ENCODE measurements at places on chromosomes 5 and 9.

- no peak for DNase-seq
These were observed 23.8 kb downstream of the C9 start for GRCh38 chr5:39340506-39340905.

DNA sequence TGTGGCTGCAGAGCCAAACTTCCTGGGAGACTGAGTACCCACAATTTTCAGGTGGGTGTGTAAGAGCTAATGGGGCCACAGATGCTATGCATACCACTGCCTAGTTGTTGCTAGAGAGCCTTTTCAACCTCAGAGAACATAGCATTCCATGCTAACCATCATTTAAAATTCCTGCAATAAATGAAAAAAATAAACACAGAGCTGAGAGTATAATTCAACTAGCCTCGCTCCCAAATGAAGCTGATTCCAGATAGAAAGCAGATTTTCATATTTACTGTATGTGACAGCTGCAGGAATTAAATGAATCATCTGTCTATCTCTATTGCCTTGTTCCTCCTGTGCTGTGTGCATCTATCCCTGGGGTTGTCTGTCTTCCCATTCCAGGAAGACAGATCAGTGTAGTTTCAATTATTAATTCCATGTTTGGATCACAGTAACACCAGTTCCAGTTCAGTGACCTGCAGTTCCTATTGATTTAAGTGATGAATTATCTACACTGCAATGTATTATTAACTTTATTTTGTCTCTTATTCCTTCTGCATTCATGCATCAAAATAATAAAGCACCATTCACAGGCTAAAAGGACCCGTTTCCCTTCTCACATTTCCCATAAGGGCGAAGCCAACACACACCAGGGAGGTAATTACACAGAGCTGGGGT is 324.5 kb downstream of the SLIT3 start:
- DNase-seq: no peak

DNA sequence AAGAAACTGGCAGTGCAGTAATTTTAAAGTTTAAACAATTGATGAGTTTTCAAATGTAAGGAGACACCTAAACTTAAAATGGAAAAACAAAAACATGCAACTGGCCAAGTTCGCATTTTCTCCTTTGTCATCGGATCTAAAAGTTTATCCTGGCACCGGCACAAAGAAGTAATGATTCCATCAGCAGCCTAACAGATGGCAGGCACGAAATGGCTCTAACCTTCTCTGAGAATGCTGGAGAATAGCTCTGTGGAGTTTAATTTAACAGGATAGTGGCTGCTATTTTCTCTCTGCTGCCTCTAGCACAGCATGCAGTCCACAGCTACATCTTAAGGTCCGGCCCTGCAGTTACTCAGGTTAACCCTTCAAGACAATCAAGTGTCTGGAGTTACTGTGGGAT is 82.2 kb downstream of the PRELID2 start:
- no peak for DNase-seq

DNA sequence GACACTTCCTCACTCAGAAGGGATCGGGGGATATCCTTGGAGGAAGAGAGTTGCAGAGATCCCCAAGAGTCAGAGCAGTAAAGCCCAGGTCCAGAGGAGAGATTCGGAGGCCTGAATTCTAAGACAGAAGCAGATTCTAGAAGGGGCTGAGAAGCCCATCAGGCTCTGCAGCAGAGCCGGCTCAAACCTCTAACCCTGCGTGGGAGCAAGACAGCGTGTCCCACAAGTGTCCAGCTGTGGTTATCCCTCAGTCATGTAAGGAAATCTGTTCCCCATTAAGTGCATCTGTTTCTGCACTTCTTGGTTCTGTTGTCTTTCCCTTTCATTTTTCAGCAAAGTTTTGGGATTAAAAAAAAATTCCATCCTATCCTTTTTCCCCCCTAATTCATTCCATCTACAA is 4.8 kb upstream of the DIAPH1 start:
- DNase-seq: no peak

GRCh38 chr9:98374385-98375051 is 119.1 kb upstream of the TBC1D2 start:
- DNase-seq: no peak

DNA sequence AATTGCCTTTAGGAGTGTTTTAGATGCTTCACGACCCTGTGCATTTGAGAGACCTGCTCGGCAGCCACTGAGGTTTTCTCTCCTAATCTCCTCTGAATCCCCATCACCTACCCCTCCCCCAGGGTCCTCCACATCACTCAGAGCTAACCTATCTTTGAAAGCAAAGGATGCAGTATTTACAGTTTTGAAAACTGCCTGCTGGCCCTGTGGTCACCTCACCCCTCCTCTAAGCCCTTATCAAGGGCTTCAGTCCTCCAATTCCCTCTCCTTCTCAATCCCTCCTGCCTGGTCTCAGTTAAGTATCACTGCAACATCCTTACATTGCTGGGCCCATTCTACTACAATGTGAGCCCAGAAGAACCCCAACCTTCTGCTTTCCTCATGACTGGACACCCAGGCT is 4.6 kb downstream of the RPP25L start:
- no peak for DNase-seq

DNA sequence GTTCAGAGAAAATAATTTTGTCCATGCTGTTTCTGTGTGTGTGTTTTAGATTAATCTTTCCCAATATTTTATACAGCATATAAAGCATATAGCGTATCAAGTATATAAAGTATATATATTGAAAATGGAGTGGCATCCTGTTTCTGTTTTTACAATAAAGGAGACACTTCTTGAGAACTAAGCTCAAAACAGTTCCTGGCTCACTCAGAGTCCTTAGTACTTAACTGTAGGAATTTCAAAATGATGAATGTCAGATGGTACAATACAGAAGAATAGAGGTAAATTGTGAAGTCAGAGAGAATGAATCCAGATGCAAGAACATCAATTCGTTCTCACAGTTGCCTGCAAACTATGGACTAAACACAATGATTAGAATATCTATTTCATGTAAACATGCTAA is 68.7 kb upstream of the TAS2R1 start:
- DNase-seq: no peak

DNA sequence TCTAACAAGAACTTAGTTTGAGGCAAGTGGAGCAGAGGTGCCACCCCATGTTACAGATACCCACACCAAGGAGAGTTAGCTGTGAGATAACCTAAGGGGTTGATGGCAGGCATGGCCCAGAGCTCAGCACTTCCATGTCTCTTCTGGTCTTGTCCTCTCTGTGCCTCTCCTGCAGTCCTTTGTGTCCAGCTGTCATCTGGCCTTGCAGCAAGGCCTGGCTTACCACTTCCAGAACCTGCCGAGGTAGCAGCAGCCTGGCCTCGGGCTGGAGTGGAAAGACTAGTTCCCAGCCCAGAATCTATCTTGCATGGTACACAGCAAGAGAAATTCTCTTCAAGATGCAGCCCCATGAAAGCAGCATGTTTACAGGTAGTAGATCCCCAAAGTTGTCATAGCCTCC is 41.5 kb downstream of the PIP5K1B start:
- DNase-seq: no peak

DNA sequence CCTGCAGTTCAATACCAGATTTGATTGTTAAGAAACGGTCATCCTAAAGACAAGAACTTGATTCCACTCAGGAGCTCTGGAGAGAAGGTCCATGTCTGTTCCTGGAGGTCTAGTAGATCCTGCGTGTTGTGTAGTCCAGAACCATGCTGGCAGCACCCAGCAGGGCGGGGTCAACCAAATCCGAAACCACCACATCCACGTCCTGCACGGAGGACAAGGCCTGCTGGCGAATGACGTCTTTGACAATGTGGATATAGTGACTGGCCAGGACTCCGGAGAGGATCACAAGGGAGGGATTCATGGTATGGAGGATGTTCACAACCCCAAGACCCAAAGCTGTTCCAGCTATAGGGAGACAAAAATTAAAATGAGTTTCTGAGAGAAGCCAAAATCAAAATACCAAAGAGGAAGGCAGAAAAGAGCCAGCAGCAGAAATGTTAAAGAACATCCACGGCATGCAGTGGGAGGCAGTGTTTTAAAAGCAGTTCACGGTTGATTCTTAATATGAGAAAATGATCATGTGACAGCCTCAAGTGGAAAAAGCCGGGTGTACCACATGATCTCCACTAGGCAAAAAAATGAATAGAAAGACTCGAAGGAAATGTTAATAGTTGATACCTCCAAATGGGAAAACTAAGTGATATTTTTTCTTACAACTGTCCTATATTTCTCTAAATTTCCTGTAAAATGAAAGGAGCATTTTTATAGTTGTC is 26.7 kb downstream of the CLTA start:
- DNase-seq: no peak

- DNase-seq: no peak
These were observed 6.5 kb downstream of the CD74 start for GRCh38 chr5:150406103-150406722.

- no peak for DNase-seq
These were observed 5.9 kb downstream of the C9orf153 start for GRCh38 chr9:86253577-86253976.

- DNase-seq: no peak
These were observed 6.7 kb downstream of the OR1K1 start for GRCh38 chr9:122806661-122807060.

DNA sequence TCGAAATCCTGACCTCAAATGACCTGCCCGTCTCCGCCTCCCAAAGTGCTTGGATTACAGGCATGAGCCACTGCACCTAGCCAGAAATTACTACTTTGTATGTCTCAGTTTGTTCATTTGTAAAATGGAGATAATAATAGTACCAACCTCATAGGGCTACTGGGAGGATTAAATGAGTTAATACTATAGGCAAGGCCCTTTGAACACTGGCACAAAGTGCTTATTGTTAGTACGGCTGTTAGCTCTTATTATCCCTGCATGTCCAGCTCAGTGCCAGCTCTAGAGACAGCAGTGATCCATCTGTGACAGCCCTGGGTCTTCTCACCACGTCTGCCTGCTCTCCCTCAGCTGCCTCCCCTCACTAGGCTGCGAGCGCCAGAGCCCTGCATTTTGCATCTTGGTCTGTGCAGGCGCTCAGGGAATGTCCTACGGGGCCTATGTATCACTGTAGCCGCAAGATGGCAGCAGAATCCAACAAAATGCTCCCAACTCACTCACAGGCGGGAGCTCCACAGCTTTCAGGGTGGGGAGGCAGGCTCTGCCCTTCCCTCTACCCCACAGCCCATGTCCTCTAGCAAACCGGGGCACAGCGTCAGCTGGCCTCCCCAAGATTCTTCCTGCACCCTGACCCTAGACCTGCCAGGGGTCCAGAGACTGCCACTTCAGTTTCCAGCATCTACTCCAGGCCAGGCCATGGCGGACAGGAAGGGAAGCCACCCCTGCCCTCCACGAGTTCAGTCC is 17.7 kb upstream of the AKNA start:
- peak; percentile 82 for DNase-seq

DNA sequence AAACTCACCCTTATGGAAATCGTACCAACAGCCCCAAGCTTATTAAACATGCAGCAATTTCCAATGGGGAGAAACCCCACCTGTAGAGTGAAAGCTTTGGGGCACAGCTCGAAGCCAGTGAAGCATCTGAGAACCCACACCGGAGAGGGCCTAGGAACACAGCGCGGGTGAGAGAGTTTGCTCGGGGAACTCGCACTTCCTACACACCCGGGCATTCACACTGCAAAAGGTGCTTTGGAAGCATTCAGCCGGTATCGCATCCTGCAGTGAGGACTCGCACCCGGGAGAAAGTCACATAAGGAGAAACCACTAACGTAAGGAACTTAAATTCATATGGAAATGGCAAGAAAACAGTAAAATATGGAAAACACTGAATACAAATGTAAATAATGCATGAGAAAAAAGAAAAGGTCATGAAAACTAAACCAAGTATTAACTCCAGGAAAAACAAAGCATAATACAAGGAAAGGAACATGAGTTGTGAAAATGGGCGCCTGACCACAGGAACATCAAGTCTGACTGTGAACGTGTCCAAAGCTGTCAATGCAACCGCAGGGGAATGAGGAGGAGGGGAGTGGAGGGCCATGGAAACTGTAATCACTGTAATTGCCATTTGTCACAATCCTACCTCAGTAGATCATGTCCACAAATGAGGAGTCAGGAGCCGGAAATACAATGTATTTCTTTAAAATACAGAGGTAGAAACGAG is 28.7 kb downstream of the CAMSAP1 start:
- no peak for DNase-seq

DNA sequence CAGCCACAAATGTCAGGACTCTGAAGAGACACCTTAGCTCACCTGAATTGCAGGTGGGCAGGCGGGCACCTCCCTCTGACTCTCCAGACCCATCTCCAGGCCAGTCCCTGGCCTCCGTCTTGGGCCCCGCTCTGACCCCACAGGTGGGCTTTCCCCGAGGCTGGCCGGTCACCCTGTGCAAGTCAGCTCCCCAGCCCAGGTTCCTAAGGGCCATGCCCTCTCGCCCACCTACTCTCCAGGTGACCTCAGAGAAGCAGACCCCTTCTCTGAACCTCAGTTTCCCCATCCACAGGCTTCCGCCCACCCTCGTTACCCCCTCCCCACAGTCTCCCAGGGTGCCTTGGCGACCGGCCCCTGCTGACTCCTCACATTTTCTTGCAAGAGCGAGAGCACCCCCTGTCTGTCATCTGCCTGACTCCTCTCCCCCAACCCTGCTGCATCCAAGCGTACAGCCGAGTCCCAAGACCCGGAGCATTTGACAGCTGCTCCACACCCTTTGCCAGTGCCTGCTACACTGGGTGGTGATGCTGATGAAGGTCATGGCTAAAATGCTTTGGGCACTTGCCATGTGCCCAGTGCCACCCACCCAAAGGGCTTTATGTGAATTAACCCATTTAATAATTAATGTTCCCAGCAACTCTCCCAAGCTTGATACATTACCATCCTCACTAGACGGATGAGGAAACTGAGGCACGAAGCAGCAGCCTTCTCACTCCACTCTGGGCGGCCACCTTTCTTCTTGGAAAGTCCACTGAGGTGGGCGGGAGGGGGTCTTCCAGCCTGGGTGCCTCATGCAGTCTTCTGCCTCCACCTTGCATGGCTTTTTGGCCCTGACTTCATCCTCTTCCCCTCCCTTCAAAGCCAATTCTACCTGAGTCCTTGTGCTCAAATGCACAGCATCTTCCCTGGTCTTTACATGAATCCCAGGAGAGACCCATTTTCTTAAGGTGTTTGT is 51.1 kb upstream of the ORM1 start:
- DNase-seq: no peak

DNA sequence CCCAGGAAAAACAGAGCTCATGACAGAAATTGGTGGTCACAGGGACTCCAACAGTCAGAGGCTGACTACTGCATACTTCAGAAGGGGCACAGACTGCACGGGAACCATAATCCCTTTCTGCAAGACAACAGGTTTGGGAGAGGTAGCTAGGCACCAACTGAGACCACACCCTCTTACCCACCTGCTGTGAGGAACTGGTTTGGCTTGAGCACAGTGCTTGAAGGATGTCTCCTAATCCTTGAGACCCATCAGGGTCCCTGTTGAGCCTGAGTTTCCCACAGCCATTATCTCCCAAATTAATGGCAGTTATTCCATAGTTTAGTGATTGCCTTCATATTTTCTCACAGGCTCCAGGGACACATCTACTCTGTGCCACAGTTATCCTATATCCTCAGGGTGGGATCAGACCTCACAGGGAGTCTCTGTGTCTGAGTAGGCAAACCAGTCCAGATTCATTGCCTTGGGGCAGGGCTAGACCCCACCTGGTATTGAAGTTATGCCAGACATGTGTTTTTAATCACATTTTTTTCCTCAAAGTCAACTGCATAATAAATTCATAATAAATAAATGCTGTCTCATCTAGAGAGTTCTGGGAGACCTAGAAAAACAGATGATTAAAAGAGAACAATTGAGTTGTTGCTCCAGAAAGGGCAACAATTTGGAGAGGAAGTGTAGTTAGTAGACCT is 9.3 kb upstream of the CAST start:
- DNase-seq: no peak

All from CD4-positive, alpha-beta memory T cell (primary cell).